ENCODE measurements at places on chromosomes 11 and 22.

DNA sequence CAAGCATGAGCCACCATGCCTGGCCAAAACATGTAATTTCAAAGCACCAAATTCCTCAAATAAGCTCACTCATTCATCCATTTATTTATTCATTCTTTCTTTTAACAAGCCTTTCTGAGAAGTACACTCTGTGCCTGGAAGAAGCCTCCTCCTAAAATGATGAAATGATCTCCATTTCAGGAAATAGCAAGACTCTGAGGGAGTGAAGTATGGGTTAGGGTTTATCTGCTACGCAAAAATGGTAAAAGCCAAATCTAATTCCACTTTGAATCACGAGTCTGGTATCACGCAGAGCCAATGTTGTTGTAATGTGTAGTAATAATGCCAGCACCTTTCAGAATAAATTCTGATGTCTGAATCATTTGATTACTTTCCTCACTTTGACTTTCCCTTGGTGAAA lies 1041.8 kb downstream of the LRRC4C start:
- DNase-seq = no peak

GRCh38 chr22:48224332-48224731 lies 1461.9 kb downstream of the TBC1D22A start:
- DNase-seq = no peak

DNA sequence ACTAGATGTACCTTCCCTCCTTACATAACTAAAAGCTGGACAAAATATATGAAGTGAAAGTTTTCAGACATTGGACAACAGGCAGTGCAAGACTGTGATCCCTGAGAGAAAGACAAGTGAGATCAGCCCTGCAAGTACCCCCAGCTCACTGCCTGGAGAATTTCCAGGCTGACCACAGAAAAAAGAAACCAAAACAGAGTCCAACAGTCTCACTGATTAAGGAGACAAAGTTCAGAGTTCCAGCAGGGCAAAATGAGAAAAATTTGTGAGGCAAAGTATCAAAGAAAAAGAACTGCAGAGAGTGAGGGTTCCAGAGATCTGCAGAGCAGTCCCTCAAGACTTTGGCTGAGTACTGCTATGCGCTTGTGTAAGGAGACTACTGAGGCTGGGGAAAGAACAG lies 47.3 kb upstream of the TMEM45B start:
- no peak for DNase-seq

- DNase-seq = peak; percentile 52
Observed at GRCh38 chr22:37278261-37278660, 4.0 kb upstream of the CYTH4 start.

DNA sequence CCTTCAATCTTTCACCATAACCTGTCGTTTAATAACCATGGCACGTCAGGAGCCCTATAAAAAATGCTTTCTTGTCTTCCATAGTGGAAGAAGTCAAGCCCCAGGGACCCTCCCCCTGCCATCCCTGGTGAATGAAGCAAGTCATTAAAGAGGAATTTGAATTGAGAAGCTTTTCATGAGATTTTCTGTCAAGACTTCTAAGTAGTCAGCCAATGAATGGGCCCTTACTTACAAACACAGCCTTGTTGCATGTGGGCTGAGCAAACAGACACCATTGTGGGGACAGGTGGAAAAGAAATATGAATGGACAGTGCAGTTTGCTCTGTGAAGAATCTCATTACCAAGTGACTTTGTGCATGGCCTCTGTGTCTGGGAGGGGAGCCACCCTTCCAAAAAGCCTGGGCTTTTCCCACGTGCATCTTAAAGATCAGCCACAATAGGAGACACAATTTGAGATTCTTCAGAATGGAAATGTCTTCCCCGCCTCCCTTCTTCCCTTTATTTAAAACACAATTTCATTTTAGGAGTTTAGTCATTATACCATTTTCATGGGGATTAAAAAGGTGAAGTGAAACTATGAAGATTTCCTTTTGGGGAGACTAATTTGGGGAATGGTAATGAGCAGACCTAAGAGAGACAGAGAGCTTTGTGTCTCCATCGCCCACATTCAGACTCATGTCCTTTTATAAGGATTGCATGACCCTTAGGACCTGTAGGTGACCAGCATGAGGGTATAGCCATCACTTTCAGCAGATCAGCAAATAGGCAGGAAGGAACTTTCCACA lies 152.0 kb downstream of the LRRC4C start:
- no peak for DNase-seq

DNA sequence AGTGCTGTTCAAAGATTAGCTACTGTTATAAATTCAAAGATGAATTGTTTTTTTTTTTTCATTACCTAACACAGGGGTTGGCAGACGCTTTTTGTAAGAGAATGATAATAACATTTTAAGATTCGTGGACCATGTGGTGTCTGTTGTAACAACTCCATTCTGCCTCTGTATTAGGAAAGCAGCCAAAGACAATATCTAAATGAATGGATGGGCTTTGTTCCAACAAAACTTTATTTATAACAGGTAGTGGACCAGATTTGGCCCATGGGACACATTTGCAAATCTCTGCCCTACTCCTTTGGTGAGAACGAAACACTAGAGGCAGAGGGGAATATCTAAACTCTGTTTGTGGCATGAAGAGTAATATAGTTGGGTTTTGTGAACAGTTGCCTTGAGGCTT lies 83.6 kb upstream of the BLID start:
- DNase-seq = no peak

- DNase-seq = no peak
Observed at GRCh38 chr22:38142606-38143005, 32.1 kb upstream of the BAIAP2L2 start.

DNA sequence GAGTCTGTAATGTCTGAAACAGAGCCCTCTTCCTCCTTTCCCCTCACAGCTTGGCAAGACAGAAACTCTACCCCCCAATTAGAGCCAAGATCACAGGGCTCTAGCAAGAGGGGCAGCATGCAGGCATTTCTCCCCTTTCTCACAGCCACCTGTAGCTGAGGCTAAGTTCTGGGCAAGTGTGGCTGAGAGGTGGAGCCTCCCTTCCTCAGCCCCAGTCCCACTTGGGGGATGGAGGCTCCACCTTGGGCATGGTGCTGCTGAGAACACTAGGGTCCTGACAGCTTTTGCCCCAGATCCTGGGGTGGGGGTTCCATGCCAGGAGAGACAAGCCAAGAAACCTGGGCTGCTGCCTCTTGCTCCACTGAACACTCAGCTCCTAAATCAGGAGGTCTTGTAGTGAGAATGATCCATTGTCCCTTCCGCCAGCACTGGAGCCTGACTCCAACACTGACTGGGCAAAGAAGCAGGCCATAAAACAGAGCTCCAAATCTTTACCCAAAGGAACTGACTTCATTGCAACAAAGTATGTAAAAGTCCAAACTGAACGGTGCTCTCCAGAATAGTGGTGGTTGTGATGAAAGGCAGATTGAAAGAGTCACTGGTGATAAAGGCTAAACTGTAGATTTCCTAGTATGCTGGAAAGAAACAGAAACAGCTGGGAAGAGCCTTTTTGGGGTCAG lies 25.6 kb downstream of the NARS2 start:
- DNase-seq = no peak

DNA sequence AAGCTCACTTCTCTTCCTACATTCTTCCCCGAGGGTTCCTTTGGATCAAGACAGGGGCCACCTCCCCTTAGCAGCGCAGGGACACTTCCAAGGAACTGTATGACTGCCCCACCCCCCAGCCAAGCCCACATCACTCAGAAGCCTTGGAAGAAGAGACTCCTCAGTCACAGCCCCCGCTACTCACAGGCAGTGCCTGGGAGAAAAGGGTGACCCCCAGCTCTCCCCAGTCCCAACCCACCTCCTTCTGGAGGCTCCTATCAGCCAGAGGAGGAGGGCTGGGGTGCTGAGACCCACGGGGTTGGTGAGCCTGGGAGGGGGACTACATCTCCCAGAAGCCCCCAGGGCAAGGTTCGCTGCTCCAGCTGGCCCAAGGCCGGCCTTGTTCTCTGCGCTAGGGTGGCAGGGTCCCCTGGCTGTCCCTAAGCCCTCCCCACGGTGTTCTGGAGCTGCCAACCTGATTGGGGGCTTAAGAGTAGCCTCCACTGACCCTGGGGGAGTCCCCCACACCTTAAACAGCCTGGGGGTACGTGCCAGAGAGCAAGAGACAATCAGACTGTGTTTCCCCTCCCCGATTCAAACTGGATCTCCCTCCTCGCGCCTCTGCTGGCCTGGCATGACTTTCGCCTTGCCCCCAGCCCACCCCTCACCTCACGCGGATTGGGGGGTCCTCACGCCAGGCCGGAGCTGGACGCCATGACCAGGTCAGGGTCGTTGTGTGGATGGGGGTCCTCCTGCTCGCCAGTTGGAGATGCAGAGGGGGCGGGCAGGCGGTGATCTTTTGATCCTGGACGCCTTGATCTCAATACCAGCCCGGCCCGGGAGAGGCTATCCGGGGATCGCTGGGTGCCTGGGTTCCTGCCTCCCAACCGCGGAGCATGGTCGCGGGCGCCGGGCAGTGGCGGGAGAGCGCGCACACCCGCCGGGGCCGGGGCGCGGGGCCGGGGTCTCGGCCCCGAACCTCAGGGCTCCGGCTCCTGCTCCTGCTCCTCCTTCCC lies 838 bp downstream of the BCL9L start:
- peak; percentile 54 for DNase-seq

DNA sequence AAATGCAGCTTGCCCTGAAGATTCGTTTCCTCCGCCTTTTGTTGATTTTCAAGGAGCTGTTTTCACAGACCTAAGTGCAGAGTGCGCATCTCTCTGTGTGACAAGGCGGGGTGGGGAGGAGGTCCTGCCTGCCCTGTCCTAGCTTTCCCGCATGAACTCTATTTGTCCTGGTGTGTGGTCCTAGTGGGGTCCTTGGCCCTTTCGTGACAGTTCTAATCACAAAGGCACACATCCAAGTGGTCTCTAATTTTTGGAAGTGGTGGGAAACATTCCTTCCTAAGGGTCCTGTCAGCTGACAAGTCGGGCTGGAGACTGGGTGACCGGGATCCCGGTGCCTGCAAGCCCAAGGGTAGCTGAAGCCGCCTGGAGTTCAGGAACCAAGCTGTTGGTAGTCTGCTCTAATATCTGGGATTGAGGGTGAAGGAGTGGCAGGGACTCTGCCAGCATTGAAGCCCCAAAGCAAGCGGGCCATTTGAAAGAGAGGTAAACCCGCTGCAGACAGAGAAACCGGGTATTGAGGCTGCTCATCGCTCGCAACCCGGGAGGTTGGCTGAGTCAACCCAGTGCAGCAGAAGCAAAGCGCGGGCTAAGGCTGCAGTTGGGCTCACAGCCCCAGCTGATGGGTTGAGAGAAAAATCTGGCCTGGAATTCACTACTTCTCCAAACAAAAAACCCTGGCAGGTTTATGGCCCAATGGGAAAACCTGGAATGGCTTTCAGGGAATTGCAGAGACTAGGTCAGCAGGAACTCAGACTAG lies 28.1 kb upstream of the FBXO3 start:
- peak; percentile 90 for DNase-seq

GRCh38 chr22:17120711-17121232 lies 388 bp downstream of the TMEM121B start:
- DNase-seq = no peak

DNA sequence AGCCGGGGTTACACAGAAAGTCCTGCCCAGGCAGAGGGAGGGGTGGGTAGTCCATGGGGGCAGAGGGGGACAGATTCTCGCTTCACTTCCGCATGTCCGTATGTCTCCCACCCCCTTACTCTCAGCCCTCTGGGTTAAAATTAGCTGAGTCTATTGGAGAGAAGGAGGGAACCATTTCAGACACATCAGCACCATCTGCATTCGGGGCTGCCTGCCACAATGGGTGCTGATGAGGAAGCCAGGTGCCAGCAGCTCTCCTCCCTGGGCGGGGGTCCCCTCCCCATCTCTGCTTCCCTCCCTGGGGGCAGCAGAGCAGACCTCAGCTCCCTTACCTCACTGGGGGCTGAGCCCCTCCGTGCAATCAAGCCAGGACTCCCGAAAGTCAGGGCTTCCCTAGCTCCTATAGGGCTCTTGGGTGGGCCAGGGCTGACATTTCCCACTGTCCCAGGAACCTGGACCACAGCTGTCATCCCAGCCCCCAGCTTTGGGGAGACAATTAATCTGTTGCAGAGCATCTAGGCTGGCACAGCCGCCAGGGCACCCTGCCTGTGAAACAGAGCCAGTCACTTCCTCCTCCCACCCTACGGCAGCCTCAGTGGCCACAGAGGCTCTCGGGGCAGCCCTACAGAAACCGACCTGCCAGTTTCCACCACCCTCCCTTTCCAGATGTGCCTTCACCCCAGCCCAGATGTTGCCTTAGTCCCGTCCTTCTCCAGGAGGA lies 67.3 kb downstream of the PDE2A start:
- no peak for DNase-seq

DNA sequence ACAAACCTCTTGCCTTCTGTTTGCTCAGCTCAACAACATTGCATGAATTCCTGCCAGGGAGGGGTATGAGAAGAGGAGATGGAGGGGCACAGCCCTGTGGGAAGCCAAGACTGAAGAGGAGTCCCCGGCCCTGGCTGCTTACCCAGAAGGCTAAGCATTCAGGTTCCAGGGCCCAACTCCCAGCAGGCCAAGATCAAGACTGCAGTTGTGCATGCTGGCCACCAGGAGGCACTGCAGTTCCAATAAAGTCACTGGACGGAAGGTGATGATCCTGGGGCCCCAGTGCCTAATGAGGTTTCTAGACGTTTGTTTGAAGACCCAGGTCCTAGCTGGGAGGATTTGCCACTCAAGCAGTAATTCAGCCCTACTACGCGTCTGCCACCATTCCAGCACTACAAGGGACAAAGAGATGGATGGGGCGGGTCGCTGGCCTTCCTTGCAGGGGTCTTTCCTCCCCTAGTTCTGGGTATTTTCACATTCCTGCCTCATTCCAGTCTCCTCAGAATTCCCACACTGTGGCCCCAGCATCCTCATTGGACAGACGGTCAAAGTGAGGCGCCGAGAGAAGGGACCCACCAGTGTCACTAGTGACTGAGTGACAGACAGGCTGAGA lies 23.6 kb downstream of the ALX4 start:
- DNase-seq = peak; percentile 69

GRCh38 chr11:110022548-110022947 lies 70.6 kb upstream of the ZC3H12C start:
- peak; percentile 20 for DNase-seq

DNA sequence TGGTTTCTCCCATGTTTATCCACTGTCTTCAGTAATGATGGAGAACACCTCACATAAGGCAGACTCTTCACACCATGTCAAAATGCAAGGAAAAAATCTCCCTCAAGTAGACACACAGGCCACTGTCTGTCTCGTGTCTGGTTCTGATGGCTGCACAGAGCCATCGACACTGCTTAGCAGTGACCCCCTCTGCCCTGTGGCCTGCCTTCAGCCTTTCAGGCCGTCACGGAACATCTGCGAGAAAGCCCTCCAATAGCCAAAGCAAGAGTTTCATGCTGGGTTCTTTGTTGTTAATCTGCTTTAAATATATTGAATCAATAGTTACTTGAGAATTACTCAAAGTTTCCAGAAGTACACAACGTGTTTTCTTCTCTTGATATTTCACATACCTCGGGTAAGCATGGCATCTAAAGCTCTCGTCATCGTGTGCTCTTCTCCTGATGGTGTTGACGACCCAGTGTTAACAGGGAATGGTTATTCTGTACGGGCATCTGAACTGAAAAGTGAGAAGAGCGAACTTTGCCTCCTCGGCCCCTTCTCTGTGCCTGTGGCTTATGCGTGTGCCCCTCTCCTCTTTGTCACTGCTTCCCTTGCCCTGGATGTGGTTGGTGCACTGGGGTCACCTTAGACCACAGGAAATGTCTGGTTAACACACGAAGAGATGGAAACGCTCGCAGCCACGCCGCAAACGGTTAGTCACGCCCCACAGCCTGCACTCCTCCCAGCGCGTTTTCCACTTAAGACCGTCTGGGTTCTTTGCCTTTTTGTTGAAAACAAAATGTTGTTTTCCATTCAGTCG lies 33.4 kb upstream of the CTTN start:
- DNase-seq = no peak

Measured in EH (cell line).